ENCODE measurements at places on chromosomes 2 and 18.

- no peak for DNase-seq
Observed at GRCh38 chr2:150391779-150392178, 95.7 kb downstream of the RND3 start.

DNA sequence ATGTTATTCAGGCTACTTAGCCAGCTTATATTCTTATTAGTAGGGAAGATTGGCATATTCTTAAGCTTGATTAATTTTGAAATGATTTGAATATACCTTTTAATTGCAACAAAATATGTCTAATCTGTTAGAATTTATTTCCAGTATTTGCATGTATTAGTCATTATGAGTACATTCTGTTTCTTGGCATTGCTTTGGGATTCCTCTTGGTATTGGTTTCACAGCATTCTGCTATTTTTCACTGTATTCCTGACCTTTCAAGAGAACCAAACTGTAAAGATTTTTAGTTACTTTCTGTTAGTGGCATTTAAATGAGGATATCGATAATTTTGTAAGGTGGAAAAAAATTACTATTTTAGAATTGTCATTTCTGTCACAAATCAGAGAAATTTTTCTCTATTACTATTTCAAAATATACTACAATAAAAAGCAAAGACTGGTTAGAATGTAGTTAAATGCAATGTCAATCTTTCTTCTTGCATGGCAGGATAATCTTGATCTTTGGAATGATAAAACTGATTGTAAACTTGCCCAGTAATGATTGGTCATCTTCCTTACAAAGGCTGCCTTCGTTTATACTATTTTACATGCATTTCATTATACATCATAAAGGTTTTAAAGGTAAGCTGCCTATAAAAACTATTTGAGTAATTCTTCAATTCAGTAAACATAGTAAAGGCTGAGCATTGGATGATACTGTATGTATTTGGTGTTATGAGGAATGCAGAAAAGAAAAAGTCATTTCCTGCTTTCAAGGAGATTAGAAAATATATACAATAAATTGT, 86.1 kb downstream of the SLC4A10 start:
- DNase-seq: no peak

DNA sequence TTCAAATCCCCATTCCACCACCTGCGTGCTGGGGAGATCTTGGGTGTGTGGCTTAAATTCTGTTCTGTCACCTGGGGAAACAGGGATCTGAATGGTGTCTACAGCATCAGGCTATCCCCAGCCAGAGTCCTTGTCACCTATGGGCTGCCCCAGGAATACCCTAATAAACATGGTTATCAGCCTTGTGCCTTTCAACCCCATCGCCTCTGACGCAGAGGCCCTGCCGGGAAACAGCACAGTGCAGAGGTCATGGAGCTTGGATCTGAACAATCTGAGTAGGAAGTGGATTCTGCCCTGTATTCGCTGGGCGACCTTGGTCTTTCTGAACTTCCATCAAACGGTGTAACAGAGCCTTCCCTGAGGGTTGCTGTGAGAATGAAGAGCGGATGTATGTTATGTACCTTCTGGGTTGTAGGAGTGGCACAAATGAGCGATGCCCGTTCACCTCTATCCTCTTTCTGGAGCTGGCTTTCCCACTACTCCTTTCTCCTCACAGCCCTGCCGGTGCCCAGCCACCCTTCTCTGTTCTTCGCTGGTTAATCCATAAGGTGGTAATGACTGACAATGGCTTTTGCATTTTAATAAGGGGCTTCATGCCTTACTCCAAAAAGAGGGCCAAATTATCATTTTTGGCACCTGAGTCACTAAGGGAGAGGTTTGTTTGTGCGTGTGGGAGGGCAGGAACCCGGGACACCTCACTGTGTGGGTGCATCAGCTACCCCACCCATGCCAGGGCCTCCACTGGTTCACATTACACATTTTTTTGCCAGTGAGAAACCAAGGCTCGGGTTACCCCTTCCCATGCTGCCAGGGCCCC, 256.5 kb downstream of the MYCN start:
- DNase-seq: no peak

DNA sequence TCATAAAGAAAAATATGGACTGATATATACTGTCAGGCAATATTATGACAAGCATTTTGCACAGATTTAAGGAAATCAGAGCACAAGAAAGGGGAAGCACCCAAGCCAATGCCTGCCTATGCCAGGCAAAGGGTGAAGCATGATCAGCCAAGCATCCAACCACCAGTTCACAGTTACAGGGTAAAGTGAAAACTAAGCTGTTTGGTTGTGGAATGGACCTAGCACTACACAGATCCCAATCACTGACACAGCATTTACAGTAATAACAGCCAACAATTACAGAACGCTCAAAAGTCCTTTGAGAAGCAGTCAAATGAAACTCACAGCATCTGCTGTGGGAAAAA, 90.3 kb downstream of the SP3 start:
- DNase-seq: no peak

DNA sequence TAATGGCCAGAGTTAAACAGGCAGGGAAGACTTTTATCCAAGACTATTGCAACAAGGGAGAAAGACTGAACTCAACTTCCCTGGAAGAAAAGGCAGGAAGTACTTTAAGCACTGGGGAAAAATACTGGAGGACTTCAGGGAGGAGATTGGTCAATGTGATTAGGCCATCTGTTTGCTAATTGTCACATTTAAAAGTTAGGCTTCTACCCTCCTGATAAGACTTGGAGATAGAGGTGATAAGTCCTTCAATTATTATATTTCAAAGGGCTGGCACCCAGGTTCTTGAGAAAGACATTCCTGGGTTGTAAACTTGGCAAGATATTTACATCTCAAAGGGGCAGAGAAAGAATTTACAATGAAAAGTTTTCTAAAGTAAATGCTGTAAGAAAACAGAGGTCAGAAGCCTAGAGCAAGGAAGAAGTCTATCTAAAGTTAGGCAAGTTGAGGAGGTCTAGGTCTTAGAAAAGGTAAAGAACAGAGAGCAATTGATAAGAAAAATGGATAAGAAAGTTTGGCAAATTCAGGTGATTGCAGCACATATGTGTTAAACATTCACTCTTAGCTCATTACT, 48.4 kb downstream of the DTNA start:
- DNase-seq: no peak

DNA sequence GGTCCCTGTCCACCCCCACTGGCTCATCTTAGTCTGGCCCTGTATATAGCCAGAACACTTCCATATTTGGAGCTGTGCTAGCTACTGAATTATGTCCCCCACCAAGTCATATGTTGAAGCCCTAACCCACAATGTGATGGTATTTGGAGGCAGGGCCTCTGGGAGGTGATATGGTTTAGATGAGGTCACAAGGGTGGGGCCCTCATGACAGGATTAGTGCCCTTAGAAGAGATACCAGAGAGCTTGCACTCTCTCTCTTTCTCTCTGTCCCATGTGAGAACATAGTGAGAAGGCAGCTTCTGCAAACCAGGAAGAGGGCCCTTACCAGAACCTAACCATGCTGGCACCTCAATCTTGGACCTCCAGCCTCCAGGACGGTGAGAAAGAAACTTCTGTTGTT, 31.2 kb downstream of the ALPK2 start:
- no peak for DNase-seq

DNA sequence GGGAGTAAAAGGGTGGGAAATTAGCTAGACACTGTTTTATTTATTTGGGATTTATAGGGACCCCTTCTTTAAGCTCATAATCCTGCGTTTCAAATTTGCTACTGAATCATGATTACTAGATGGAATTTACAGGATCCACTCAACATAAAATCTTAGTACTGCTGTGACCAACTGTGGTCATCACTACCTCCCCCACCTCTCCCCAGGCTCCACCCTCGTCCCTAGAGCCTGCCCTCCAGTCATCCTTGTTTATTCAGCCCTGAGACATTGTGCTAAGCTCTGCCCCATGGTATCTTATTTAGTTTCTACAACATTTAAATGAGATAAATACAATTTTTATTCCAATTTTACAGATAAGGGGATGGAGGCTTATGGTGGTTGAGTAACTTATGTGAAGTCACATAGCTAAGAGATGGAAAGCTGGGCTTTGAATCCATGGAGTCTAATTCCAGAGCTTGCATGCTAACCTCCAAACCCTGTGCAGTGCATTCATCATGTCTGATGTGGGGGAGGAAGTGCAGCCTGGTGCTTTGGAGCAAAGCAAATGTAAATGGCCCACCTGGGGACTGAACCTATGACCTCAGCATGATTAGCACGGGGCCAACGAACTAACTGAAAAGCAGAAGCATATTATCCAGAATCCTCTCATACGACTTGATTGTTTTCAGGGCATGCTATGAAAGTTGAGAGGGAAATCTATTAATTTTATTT, 502.4 kb downstream of the TMEM182 start:
- no peak for DNase-seq

All from stimulated activated CD4-positive, alpha-beta T cell treated with anti-CD3 and anti-CD28 coated beads, TNF-alpha, amount 100 ng/mL, for 24 hours (primary cell).